Stimulated activated CD8-positive, alpha-beta memory T cell treated with anti-CD3 and anti-CD28 coated beads, Interleukin-7, amount 100 ng/mL, for 1 hour (primary cell): ENCODE measurements at places on chromosomes 2 and 18.

- DNase-seq: no peak
These were observed 104.7 kb upstream of the FAM117B start for GRCh38 chr2:202530038-202530437.

DNA sequence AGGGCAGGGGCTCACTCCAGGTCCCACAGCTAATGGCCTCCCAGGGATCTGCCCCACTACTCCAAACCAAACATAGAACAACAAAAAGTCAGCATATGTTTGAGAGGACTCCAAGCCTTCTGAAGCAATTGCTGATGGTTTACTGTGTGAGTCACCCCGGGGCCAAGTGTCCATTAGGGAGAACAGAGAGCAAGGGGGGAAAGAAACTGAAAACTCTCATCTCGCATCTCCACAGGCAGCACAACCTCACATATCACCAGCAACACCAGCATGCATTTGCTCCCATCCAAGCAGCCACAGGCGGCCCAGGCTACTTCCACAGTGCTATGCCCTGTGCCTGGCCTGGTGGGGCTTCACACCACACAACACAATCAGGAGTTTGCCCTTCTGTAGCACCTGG lies 39.1 kb downstream of the CYRIA start:
- DNase-seq: no peak

- DNase-seq: no peak
These were observed 279.3 kb upstream of the NCKAP5 start for GRCh38 chr2:133847591-133847990.

GRCh38 chr2:220101980-220102379 lies 474.6 kb downstream of the SLC4A3 start:
- no peak for DNase-seq

GRCh38 chr2:226649871-226650660 lies 149.6 kb downstream of the IRS1 start:
- DNase-seq: no peak

DNA sequence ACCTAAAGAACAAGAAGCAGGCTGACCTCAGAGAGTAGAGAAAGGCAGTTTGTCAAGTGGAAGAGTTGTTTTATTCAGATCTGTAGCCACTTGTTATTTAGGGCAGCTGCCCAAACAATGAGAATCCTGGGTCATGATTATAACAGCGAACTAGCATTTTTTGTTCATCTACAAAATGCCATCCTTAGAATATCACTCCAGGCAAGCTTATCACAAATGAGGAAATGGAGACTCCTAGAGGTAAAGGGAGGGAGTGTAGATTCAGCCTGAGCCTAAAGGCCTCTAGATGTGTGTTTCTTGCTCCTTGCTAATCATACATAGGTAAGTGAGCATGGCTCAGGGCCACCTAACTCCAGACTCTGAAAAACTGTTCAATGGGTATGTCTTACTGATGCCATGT lies 126.1 kb downstream of the HNMT start:
- DNase-seq: no peak

- no peak for DNase-seq
These were observed 8.7 kb upstream of the KIAA2012 start for GRCh38 chr2:202064171-202064880.

GRCh38 chr2:216112926-216113325 lies 3.8 kb downstream of the XRCC5 start:
- DNase-seq: no peak

- no peak for DNase-seq
These were observed 61.3 kb downstream of the TMEM247 start for GRCh38 chr2:46540496-46541331.

DNA sequence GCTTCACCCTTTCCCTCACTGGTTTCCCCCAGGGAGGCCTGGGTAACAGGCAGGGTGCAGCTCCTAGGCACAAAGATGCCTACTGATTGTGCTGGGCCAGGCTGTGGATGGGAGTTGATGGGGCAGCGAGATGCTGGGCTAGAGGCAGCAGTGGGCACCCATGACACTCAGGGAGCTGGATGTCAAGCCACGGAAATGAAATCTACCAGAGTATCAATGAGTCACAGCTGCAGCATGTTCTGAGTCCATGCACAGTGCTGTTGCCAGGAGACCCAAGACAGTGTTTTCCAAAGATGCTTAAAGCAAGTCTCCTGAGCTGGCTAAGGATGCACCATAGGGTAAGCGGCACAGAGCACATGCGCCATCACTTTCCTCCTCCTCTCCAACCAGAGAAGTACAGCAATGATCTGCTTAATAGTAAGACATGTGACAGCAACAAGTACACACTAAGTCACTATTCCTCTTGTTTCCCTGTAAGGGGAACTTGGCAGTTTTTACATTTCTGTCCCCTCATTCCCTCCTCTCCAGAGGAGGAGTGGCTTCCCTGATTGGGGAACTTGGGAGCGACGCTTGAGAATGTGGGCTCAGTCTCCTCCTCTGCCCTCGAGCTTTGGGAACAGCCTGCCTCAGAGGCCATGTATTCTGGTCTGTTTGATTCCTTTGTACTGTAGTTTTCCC lies 57.2 kb downstream of the CDC42EP3 start:
- DNase-seq: no peak

DNA sequence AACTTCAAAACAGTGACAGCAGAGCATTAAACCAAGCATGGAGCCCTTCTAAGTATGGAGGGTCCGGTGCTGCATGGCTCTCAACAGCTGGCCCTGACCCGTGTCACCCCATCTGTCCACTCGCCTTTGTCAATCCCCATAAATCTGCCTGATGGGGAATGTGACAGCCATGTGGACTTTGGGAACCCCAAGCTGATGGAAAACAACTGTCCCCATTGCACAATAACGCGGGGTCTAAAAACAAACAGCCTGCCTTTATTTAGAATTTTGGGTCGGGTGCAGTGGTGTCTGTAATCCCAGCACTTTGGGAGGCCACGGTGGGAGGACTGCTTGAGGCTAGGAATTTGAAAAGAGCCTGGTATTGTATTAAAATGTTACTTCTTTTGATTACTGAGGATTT lies 17.1 kb upstream of the THADA start:
- DNase-seq: no peak

GRCh38 chr2:99562516-99562915 lies 72.7 kb upstream of the REV1 start:
- DNase-seq: no peak

- peak; percentile 13 for DNase-seq
These were observed at the start of gene CDCA7 for GRCh38 chr2:173354582-173355131. CDCA7 (plus strand) TSS chr2:173354872; CDS start chr2:173354964, 92 bp downstream.

DNA sequence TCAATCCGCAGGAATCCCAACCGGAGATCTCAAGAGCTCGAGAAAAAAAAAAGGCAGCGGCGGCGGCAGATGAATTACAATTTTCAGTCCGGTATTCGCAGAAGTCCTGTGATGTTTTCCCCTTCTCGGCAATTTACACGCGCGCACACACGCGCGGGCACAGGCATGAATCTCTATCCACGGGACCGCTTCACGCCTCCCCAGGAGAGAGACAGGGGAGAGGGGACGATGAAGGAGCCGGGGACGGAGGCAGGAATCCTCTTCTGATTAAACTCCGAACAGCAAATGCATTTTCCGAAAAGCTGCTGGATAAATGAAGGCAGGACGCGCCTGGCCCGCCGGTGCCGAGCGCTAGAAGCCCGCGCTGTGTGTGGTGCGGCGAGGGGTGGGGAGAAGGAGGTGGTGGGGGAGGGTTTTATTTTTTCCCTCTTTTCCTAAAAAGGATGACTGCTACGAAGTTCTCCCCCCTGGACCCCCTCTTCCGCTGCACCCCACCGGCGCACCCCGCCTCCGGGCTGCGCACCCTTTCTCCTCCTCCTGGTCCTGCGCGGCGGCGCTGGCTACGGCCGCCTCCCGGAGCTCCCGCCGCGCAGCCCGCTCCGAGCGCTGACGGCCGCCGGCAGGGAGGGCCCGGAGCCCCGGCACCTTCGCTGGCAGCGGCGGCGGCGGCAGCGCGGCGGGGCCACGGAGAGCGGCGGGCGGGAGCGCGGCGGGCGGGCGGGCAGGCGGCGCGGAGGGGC lies at the start of gene BCL2:
BCL2 (minus strand) TSS at position 387 of the 740 bp plus-strand sequence.
- no peak for DNase-seq

DNA sequence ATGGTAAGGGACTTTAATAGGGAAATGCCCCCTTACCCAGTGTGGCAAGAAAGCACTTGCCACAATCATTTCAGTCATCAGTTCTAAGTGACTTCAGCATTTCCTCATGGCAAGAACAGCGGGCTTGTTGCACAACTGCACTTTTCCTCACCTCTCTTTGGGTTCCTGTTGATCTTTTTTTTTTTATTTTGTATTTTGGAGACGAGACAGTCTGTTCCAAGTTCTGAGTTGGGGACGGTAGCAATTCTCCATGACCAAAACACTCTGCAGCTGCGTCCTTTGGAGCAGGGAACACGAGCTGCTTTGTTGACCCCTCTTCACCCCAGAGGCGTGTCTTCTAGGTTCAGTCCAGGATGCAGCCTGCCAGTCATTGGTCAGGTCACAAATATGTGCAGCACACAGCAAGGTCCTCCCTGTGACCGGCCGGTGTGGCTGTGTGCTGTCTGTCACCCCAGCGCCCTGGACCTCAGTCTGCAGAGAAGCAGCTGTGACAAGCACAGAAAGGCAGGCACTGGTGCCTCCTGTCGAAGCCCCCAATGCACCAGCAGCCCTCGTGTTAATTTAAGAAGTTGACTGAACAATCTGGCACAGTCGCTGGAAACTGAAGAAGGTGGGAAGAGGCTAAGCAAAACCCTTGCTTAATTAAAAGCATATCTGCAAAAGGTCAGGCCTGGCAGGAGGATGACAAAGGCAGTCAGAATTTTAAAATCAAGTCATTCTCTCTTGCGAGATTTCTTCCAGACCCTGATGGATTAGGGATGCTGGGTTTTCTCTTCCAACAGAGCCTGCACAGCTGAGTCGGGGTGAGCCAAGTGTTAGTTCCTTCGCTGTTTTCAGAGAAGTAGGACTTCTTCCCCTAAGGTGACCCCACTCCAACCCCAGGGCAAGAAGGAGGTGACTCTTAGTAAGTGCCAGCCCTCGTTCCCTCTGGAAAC lies 96.7 kb upstream of the COPS8 start:
- no peak for DNase-seq
